AG04449 (cell line): ENCODE measurements at places on chromosomes 3 and 15.

DNA sequence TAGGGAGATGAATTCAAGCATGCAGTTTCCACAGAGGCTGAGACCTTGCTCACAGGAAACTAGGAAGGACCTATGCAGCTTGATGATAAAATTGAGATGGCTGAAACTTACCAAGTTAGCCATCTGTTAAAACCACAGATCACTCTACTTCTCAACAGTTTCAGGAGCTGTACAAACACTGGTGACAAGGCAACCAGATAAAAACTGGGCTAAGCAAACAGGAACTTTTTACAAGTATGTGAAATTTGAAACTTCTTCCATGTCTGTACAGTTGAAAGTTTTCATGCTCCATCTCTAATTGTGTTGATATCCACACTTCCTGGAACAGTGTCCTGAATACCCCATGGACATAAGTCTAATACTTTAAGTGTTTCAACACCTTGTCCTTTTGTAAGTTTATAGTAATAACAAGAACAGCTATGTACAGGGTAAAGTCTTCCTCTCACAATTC lies 78.2 kb downstream of the FAIM start:
- peak; percentile 85 for DNase-seq

- no peak for DNase-seq
Measured at GRCh38 chr3:34363881-34364280, 565.5 kb downstream of the PDCD6IP start.

- DNase-seq = no peak
Measured at GRCh38 chr15:63321462-63321861, 44.1 kb downstream of the APH1B start.

GRCh38 chr3:72245183-72245811 lies 460.3 kb upstream of the PROK2 start:
- no peak for DNase-seq

- no peak for DNase-seq
Measured at GRCh38 chr3:164467007-164467406, 611.3 kb downstream of the SI start.

GRCh38 chr3:69594286-69594685 lies 145.0 kb upstream of the MITF start:
- DNase-seq = no peak

DNA sequence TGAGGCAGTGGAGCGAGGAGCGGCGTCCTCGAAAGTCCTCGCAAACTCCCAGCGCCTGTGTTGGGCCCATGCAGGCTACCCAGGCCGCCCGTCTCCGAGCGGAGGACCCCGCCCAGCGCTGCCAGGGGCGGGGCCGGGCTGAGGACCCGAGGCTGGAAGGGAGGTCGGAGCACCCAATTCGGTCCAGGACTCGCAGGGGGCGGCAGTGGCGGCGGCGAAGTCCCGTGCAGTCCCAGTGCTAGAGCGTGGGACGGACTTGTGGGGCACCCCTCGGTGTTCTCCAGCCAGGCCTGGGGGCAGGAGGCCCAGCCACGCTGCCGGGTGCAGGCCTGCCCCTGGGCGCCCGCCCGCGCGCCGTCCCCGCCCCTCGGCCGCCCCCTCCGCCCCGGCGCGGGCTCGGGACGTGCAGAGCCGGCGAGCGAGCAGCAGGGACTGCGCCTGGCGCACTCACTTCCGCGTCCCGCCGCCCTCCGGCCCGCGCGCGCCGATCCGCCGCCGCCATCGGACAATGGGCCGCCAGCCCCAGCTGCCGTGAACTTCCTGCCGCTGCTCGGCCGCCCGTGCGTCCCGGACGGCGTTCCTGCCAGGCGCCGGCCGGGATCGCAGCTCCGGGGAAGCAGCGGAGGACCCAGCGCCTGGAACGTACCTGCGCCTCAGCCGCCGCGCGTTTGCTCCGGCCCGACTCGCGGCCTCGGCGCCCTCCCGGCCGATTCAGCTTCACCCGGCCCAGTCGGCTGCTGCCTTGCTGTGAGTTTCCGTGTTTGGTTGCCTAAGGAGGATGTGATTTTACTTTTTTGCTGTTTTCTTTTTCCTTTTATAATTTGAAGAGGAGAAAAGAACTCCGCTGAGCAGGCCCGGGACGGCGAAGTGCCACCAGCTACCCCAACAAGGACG lies 596 bp upstream of the LIMD1 start:
- no peak for DNase-seq

- no peak for DNase-seq
Measured at GRCh38 chr15:39083213-39083612, 497.7 kb upstream of the THBS1 start.

DNA sequence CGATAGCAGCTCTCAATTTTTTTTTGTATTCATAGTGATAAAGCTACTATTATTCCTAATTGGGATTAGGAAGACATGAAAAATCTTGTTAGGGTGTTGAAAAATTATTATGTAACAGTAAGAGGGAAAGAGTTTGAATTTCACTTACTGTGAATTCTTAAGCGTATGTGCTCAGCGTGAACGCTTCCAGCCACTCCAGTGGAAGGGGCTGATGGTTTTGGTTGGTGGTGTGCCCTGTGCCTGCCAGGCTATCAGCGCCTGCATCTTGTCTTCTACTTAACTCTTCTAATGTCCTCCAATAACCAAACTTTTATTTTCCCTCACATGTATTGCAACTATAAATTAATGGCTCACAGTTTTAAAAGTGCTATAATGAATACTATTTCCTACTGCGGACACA lies 22.5 kb downstream of the CDIN1 start:
- no peak for DNase-seq

DNA sequence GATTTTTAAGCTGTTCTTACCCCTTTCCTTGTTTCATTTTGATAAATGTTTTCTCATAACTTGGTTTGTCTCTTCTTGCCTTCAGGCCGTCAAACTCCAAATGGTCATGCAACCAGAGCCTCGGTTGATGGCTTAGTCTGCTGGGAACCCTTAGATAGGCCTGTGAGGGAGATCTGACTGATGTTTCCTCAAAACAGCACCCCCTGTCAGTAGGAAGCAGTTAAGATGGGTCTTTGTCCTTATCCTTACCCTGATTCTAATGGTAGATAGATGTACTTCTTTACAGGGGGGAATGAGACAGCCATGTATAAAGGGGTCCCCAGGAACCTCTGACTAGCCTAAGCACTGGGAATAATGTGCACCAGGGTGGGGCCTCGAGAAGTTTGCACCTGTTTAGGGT lies 16.3 kb upstream of the OR5H1 start:
- no peak for DNase-seq
